Right cardiac atrium (tissue), 5 donors: ENCODE measurements at places on chromosomes 13 and 19. TPM values are rescaled to one million over a fixed set of nuclear protein-coding genes. Genes with fewer than 3 reads are reported as not detected.

- no peak for DNase-seq
These were observed 4.4 kb upstream of the TUBA3C start for GRCh38 chr13:19185865-19186645.

DNA sequence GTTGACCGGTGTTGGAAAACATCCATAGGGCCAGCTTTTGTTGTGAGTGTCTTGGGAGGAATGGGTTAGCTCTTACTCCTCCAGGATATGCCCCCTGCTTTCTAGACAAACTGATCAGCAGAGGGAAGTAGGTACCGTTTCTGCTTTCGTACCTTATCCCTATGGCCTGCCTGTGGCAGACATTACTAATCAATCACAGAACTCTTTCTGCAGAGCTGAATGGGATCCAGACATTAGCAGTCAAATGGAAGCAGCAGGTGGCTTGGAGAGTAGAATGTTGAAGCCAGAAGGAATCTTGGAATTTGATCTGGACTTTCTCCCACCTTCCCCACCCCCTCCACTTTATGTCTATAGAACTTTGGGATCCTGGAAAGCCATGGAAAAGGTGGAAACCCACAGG, 17.1 kb downstream of the NWD1 start:
- DNase-seq, result no peak

DNA sequence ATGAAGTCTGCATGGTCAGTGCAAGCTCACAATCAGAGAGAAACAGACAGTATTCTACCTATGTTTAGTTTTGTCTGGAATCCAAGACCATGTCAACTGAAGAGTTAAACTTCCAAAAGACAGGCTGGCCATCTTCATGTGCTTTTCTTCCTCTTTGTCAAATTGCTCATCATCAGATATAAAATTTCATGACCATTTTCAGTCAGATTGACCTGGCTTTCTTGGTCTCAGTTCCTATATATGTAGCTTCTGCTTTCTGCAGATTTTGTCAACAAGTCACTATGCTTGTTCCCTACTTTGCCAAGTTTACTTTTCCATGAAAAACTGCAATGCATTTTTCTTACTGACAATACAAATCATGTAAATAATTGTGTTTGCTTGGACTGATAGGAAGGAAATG, 13.9 kb downstream of the SLC46A3 start:
- DNase-seq, result no peak

DNA sequence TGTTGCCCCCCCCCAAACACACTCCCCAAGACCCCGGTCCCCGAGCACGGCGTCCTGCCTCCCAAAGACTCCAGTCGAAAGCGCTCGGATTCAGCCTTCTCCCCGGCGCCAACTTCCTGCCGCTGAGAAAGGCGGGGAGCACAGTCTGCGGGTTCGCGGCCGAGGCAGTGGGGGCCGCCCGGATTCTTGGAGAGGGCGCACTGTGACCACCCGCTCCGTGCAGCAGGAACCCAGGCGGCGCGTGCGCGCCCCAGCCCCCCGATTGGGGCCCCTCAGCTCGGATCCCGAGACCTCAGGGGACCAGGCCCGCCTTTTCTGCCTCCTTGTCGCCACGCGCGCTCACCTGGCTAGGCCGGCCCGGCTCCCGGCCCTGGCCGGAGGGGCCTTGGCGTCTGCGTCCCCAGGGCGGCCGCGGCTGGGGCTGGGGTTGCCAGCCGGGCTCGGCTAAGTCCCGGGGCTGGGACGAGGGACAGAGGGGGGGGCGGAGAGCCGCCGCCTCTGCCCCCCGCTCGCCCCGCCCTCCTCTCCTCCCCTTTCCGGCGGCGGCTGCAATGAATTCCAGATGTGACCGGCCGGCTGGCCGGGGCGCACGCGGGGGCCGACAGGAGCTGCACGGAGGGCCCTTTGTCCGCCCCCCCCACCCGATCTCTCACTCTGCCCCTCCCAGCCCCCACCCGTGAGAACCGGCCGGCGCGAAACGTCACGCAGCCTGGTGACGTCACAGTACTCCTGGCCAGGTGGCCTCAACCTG, at the start of gene S1PR2:
S1PR2 (minus strand) TSS at position 471 of the 751 bp plus-strand sequence. CDS start 6,426 bp downstream, outside the sequence.
- DNase-seq, result peak; percentile 95

GRCh38 chr13:74464670-74465069, 330.5 kb upstream of the KLF12 start:
- DNase-seq, result peak; percentile 28

- DNase-seq, result no peak
These were observed 849.4 kb downstream of the DACH1 start for GRCh38 chr13:71017607-71018006.

- no peak for DNase-seq
These were observed 12.3 kb downstream of the LATS2 start for GRCh38 chr13:21048901-21049698.

DNA sequence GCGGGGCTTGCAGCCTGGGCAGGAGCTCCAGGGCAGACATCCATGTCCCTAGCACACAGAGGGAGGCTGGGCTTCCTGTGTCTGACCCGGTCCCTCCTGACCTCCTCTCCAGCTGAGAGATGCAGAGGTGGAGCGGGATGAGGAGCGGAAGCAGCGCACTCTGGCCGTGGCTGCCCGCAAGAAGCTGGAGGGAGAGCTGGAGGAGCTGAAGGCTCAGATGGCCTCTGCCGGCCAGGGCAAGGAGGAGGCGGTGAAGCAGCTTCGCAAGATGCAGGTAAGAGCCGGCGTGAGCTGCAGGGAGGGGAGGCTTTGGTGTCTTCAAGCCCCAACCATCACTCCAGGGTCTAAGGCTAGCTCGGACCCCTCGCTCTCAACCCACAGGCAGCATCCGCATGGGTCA, 38.4 kb downstream of the KCNC3 start:
- no peak for DNase-seq

- no peak for DNase-seq
These were observed 307.6 kb downstream of the SHISA2 start for GRCh38 chr13:25744178-25744577.

DNA sequence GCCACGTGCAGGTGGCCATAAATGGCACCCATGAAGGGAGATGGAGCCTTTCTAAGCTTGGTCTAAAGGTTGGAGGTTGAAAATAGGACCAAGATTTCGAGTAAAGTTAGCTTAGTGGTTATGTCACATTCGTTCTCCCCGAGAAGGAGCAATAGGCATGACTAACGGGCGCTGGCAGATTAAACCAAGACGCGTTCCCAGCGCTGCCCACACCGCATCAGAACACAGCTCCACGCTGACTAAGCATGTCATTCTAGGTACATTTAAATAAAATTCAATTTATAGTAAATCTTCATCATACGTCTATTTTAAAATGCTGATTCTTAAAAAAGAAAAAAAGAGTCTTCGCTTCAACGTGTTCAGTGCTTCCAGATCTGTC, 95.0 kb upstream of the IRS2 start:
- DNase-seq, result no peak

DNA sequence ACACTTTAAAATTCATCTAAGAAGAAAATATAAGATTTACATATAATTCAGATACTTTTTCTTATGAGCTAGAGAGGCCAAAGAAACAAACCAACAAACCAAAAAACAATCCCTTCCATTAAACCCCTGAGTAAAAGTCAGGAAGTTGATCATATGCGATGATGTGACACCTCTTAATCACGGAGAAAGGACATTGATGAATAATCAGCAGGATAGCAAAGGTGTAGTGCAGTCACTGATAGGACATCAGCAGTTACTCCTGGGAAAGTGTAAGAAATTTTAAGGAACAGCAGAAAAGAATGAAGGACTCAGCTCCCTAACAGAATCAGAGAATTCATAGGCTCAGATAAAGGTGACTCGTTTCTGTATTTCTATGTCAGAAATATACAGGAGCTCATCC, 202.4 kb upstream of the EDNRB start:
- no peak for DNase-seq

GRCh38 chr19:42443944-42444398, 1.2 kb upstream of the CXCL17 start:
- no peak for DNase-seq

DNA sequence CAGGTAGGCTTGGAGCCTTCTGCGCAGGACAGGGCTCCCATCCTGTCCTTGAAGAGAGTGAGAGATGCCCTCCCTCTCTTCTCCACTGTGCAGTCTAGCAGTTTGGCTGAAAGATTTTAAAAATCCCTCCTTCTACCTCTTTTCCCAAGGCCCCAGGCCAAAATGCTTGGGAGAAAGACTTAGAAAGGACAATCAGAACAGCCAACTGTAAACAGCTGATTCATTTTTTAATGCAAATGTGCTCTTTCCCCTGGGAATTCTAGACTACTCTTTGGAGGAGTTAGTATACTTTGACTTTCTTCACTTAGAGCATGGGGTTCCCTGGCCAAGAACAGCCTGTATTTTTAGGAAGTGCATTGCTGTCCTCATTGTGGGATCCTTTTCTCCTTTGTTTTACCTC, 398.9 kb downstream of the GPC6 start:
- no peak for DNase-seq

DNA sequence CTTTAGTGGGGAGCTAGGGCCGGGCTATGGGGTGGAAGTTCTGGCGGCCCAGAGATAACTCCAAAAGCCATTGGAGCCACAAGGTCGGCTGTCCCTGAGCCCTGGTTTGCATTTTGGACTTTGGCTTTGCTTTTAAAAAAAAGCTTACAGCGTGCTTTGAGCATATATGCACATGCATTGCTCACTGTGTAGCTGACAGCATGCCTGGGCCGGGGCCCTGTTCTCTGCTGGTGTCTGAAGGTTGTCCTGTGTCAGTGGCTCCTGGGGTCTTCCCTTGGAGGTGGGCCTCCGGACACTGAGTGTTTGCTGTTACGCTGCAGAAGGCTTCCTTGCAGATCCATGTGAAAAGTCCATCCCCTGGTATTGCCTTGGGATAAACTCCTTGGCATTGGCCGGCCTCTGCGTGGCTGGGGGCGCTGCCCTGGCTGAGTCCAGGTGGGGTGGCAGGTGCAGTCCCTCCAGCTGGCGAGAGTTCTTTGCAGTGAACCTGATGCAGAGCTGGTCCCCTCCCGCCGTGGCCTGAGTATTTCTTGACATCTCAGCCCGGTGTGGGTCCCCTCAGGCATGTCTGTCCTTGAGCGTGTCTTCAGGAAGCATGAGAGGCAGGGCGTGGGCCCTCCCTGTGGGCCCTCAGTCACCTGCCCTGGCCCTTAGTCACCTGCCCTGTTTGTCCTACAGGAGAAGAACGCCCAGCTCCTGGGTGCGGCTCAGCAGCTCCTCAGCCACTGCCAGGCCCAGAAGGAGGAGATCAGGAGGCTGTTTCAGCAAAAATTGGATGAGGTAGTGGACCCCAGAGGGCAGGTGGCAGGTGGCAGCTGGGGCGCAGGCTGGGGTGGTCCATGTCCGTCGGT, 23.0 kb downstream of the PLEKHJ1 start:
- DNase-seq, result no peak

DNA sequence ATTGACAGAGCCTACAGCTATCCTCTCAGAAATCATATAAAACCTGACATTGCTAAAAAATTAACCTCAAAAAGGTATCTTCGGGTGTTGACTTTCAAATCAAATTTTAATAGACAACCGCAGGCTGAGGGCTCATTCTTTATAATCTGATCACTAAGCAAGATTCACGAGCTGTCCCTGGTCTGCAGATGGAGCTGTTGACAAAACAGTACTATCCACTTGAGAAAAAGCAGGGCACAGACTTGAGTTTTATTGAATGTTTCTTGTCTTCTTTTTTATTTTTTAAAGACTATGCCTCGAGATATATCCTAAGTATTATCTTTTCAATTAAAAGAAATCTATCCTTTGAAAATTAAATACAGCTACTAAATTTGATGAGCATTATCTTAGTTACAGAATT, 540.5 kb downstream of the PCDH9 start:
- no peak for DNase-seq

KLF1 gene
- total RNA-seq, result not detected

WDR87 gene
- not detected for total RNA-seq

LIM2 gene
- total RNA-seq, result not detected

SIGLEC10 gene
- total RNA-seq, result 0.62 TPM

CEACAM20 gene
- total RNA-seq, result not detected

ZBTB32 gene
- not detected for total RNA-seq

WDR88 gene
- not detected for total RNA-seq

INSR gene
- 53.0 TPM for total RNA-seq
